ENCODE measurements at places on chromosomes 3 and 15.

DNA sequence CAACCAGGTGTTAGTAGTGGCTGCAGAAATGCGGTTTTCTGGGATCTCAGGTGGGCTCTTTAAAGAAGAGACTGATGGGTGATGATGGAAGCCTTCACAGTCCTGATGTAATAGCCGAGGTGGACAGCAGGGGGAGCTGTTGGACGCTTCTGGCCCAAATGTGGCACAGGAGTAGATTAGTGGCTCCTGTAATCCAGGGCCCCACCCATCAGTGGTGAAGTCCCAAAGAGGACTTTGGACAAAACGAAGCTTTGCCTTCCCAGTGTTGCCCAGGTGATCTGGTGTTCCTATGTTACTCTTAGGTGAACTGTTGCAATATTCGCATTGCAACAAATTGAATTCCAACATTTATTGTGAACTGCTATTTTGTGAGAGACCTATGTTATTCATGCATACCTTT is 31.8 kb upstream of the MYZAP start:
- DNase-seq: no peak

- no peak for DNase-seq
Observed at GRCh38 chr15:85813234-85813633, 18.5 kb upstream of the KLHL25 start.

DNA sequence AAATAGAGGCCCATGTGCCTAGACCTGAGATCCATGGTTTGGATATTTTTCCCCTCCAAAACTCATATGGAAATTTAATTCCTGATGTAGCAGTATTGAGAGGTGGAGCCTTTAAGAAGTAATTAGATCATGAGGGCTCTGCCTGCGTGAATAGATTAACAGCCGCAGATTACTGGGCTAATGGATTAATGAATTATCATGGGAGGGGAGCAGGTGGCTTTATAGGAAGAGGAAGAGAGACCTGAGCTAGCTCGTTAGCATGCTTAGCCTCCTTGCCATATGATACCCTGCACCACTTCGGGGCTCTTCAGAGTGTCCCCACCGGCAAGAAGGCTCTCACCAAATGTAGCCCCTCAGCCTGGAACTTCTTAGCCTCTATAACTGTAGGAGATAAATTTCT is 15.8 kb downstream of the ARHGEF26 start:
- DNase-seq: no peak

DNA sequence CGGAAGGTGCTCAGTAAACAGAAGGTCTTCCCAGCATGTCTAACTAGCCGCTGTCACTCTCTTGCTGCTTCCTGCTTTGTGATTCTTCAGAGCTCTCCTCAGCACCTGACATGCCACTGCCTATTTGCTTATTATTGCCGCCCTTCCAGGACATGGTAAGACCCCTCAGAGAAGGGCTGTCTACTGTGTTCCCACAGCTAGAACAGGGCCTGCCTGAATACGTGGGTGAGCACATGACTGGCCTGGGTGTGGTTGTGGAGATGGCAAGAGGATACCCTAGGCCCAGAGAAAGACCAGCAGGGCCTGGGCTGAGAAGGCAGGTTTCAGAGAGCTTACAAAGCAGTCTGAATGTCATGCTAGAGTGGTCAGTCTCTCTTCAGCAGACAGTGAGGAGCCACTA is 2.4 kb upstream of the EPHB1 start:
- no peak for DNase-seq

DNA sequence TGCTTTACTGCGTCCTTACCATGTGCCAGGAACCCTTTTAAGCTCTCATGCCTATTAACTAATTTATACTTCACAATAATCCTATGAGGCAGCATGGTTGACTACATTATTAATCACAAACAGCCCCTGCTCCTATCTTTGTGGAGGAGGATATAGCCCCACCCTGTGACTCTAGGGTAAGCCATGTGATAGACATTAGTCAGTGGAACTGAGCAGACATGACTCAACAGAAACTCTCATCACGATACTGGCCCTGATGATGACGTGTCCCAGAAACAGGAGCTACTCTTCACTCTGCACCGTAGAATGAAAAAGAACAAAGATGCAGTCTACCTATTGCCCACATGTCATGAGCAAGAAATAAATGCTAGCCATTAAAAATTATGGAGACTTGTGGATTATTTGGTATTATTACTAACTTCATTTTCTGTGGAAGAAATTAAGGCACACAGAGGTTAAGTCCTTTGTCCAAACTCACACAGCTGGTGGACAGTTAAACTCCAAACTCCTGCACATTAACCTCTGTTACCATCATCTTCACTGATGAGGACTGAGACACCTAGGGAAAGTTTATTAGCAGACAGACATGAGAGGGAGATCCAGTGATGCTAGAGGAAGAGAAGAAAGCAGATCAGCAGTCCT is 51.2 kb downstream of the CFAP20DC start:
- no peak for DNase-seq

- no peak for DNase-seq
Observed at GRCh38 chr3:45554006-45554666, 40.4 kb upstream of the LIMD1 start.

GRCh38 chr3:131503320-131503635 is 507 bp upstream of the MRPL3 start:
- DNase-seq: no peak

GRCh38 chr3:44961888-44962287 is 14.1 kb downstream of the ZDHHC3 start:
- no peak for DNase-seq

DNA sequence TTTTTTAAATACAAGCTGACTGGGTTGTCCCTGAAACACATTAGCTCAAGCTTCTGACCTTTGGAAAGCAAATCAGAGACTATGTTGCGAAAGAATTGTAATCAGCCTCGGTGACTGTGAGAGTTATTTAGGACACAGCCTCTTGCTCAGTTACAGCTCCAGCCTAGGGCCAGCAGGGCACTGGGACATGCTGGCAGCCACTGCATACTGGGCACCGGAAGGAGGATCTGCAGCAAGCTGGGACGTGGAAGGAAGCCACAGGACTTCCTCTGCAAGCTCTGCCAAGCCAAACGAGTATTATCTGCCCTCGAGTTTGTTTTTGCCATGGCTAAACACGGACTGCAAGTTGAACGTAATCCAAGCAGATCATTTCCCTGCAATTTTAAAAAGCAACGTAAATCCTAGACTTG is 24.4 kb upstream of the COPG1 start:
- DNase-seq: no peak

- no peak for DNase-seq
Observed at GRCh38 chr3:107208796-107209195, 168.4 kb upstream of the CCDC54 start.

GRCh38 chr15:69504352-69505040 is 51.9 kb downstream of the RPLP1 start:
- no peak for DNase-seq

GRCh38 chr15:41331833-41332193 is 578 bp downstream of the OIP5 start:
- DNase-seq: no peak

- DNase-seq: peak; percentile 29
Observed at GRCh38 chr3:64460141-64460730, 227.6 kb downstream of the ADAMTS9 start.

DNA sequence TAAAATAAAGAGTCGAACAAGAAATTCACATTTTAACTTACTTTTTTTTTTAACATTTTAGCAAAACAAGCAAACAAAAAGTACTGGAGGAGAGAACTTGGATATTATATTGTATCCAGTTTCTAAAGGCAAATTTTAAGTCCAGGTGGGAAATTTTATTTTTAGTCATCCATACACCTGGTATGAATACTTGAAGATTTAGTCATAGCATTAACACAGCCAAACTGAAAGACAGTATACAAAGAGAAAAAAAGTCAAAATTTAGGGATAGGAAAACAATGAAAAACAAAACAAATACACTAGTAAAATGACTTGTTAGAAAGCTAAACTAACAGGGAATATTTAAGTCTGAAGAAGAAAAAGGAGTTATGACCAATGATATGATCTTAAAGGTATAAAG is 69.1 kb downstream of the PROS1 start:
- no peak for DNase-seq

- DNase-seq: no peak
Observed at GRCh38 chr15:62748196-62748595, 294.4 kb upstream of the TPM1 start.
